ENCODE measurements at places on chromosomes 4 and X.

DNA sequence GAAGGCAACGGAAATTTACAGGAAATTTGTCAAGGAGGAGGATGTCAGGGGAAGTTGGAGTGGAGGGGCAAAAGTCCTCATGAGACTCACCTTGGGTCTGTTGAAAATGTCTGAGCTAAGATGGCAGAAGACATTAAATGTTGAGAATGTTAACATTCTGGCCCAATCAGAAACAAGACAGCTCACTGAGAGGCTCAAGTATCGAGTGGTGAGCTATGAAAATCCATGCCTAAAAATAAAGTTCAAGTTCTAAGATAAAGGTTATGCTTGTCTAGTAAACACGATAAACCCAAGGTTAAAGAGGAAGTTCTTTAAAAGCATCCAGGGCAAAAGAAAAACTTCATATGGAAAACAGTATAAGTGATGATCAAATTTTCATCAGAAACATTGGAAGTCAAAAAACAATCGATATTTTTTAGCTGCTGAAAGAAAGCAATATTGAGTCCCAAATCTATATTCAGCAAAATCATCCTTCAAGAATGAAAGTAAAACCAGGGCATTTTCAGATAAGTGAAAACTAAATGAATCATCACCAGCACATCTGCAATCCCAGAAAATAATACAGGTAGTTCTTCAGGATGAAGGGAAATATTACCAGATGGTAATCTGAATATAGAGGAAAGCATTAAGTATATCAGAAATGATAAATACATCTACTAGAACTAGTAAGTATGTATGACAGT, 462.4 kb downstream of the TLL1 start:
- DNase-seq: no peak

- no peak for DNase-seq
Observed at GRCh38 chr4:12165616-12166015, 736.9 kb upstream of the HS3ST1 start.

GRCh38 chr4:188037003-188037713, 41.6 kb downstream of the ZFP42 start:
- peak; percentile 34 for DNase-seq

DNA sequence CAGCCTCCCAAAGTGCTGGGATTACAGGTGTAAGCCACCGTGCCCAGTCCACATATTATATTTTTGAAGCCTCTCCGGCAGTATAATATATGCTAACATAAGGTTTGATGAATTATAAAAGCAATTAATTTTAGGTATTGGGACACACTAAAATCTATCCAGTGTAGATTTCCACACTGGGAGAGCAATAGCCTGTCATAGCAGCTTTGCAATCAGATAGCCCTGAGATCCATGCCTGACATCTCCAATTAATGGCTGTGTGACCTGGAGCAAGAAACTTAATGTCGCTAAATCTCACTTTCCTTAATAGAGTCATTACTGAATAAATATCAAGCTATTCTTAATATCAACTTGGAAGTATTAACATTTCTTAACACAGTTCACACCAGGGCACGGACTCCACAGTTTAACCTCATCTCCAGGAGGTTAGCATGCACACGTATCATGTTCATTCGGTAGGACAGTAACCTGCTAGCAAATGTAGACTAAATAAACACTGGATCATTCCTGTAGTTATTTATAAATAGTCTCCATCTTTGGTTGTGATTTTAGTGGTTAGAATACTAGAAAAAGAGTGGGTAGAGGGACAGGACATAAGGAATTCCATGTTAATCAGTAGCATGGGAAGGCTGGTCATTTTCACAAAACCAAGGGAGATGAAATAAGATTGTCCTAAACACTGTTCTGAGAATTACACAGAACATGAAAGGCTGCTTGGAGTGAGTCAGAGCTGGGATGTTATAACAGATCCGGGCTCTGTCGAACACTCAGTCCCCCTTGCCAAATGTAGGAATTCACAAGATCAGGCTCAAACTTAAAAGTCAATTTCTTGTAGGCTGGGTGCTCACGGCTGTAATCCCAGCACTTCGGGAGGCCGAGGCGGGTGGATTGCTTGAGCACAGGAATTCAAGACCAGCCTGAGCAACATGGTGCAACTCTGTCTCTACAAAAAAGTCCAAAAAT, 254.7 kb downstream of the PALLD start:
- no peak for DNase-seq

- DNase-seq: no peak
Observed at GRCh38 chr4:22179124-22179874, 230.7 kb upstream of the KCNIP4 start.

DNA sequence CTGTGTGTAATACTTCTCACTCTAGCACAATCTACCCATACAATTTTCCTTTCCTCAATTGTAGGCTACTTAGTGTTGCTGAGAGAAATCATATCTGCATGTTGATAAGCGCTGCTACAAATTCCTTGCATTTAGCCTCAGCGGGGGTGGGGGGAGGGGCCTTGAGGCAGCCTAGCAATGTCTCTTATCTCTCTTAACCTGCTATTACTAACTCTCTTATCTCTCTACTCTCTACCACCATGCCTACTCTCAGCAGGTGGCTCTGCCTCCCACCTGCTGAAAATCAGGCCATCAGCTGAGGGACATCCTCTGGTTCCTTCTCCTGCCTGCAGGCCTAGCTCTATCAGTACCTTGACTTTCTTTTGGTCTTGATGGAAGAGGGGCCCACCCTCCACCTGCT, 98.9 kb downstream of the GPR82 start:
- no peak for DNase-seq

DNA sequence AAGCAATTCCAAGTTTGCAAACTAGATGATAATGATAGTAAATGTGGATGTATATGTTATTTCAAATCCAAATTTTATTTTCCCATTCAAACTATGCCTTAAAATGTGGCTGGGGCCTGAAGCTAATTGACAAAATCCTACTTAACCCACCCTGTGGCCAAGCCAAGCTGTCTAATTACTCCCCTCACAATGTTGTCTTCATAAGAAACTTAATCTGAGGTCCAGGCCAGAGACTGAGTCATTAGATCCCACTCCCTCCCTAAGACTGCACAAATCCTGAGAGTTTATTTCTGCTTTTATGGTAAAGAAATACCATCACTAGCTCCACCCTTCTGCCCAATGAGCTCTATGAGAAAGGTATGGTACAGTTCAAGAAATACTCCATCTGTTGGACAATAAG, 16.6 kb downstream of the SMPX start:
- DNase-seq: no peak

DNA sequence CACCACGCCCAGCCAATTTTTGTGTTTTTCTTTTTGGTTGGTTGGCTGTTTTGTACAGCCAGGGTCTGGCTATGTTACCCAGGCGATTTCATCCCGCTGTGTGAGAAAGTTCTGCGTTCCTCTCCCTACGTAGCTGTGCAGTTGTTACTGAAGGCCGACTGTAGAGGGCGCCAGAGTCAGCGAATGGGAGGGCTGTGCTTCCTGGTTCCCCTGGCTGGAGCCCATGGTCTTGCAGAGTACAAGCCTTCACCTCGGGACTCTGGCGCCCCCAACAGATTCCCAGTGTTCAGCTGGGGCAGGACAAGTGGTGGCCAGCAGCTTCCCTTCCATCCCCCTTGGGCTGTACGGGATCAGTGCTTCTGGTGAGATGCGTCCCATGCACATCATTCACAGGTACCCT, 5.6 kb upstream of the CT45A1 start:
- no peak for DNase-seq

DNA sequence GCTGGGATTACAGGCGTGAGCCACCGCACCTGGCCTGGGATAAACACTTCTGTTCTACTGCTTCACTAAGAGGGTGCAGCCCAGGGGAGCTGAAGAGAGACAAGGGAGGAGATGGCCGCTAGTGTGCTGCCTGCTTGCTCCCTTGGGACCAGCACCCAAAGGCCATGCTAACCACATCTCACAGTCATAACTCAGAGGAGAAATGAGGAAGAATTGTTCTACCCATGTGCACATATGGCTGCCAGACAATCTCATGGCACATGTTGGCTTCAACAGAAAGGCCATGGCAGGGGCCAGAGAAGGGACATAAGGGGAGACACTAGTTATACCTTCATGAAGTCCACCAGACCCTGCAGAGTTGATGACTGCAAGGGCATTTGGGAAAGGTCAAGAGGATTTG, 22.4 kb downstream of the CLDN22 start:
- no peak for DNase-seq

GRCh38 chr4:118012142-118012541, 22.1 kb upstream of the NDST3 start:
- DNase-seq: no peak

- no peak for DNase-seq
Observed at GRCh38 chrX:7614616-7615015, 228.4 kb upstream of the VCX start.

- DNase-seq: no peak
Observed at GRCh38 chr4:53321151-53321983, 44.5 kb downstream of the SCFD2 start.
